ENCODE measurements at places on chromosomes 16 and 17.

- no peak for DNase-seq
Observed at GRCh38 chr16:57537581-57538234, 1.3 kb upstream of the CCDC102A start.

GRCh38 chr17:34613064-34614019 is 34.0 kb downstream of the TMEM132E start:
- no peak for DNase-seq

- no peak for DNase-seq
Observed at GRCh38 chr17:72514321-72514861, 393.6 kb downstream of the SOX9 start.

DNA sequence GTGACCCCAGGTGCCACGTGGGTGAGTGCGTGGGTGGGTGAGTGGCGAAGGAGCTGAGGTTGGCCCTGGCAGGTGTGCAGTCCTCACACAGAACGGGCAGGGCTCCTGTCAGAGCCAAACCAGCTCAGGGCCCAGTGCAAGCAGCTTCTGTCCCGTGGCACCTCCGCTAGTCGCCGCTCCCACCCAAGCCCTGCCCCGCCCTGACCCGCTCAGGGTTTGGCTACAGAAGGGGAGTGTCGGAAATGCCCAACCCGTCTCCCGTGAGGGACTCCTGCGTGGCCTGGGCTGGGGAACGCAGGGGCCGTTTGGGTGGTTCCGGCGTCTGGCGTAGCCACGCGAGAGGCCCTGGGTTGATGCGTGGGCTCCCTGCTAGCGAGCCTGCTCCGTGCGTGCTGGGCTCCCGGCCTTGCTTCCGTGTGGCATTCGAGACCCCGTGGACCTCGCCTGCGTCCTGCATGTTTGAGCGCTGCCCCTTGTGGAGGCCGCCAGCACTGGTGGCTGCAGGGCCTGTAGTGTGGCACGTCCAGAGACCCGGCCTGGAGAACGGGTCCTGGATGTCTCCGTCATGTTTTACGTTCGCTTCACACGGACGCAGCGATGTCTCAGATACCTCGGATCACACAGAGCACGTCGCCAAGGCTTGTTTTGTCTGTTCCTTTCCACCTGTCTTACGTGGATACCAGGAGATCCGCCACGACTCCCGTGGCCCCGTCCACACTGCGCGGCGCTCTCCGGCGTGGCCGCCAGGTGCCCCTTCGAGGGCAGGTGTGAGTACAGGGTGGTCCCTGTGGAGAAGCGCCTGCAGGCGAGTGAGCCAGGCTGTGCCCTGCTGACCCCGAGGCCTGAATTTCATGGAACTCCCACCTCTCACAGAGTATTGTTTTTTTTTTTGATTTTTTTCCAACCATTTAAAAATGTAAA is 10.2 kb downstream of the CAPN15 start:
- DNase-seq: no peak

DNA sequence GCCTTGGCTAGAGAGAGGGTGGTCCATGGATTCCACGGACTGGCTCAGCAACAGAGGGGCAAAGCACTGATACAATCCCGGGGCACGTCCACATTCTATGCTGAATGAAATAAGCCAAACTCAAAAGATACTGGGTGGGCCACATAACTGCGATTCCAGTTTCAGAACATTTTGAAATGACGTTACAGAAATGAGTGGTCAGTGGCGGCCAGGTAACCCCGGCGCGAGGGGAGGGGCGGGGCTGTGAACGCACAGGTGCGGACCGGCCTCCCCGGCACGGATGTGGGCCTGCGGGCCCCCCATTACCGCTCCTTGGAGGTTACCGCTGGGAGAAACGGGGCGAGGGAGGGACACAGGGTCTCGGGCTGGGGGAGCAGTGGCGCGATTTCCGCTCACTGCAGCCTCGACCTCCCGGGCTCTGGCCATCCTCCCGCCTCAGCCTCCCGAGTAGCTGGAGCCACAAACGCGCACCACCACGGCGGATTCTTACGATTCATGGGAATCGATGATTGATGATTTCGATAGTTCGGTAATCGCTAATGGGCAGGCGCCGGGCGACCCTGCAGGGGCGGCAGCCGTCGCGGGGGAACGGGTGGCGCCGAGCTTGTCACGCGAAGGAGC is 559 bp downstream of the MVD start:
- no peak for DNase-seq

GRCh38 chr17:59331929-59332748 is 684 bp downstream of the YPEL2 start:
- DNase-seq: no peak

DNA sequence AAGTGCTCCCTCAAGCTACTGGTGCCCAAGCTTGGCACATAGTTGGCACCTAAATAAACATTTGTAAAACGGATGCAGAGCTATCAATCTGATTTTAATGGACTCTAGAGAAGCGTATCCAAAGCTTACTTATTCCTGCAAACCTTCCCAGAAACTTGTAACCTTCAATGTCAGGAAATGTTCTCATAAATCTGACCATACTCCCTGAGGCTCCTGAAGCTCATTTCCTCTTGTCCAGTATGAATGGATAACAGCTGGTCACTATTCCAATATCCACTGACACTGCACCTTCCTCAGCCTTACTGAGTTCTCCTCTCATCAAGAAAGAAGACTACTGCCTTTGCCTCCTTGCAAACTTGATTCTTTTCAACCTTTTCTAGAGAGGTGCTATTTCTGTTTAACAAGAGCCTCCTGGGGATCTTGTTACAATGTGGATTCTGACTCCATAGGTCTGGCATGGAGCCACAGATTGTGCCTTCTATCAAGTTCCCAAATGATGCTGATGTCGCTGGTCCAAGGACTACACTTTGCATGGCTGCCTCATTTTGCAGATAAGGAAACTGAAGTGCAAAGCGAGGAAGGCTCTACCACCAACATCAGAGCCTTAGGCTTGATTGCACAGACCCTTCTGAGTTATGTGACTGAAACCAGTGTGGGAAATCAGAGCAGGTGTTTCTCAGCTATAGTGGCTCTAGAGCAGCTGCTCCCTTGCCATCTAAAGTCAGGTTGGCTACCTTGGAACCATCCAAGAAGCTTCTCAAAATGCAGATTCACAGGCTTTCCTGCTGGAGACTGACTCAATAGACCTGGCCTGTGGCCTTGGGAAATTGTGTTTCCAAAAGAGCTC is 377.8 kb downstream of the SOX9 start:
- no peak for DNase-seq

DNA sequence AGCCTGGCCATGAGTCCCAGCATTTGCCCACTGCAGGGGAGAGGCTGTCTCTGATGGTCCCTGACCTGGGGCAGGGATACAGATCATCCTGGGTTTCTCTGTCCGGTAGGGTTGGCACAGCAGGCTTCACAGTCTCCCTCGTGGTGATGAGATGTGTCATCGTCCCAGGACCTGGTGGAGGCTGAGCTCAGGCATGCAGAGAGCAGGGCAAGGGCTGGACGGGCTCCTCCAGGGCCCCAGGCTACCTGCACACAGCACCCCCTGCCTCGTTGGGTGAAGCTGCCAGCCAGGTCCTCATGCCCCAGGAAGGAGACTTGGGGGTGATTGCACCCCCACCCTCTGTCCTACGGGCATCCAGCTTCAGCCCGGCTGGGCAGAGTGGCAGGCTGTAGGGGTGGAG is 155.8 kb upstream of the GSE1 start:
- DNase-seq: no peak

DNA sequence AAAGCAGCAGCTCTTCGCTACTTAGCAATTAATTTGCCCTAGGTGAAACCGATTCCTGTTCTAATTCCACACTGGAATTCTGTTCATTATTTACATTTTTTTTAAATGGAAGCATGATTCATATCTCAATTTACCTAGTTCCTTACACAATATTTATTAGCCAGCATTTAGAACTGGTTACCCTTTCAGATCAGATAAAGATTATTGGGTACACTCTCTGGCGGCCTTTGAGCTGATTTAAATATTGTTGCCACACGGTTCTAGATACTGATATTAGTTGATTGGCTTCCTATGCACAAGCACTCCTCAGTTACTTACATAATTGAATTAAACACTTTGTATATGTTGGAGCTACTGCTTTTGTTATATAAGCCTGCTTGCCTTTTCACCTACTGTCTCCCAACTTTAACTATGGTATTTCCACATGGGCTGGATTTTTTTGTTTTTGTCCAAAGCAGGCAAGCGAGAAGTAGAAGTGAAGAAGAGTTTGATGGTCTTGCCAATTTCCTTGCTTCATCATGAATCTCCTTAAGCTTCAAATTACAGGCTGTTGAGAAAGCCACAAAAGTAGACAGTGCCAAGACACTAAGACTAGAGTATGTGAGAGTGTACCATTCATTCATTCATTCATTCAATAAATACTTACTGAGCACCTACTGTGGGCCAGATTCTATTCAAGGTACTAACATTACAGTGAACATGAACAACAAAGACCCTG is 3.9 kb upstream of the ALDH3A2 start:
- no peak for DNase-seq

DNA sequence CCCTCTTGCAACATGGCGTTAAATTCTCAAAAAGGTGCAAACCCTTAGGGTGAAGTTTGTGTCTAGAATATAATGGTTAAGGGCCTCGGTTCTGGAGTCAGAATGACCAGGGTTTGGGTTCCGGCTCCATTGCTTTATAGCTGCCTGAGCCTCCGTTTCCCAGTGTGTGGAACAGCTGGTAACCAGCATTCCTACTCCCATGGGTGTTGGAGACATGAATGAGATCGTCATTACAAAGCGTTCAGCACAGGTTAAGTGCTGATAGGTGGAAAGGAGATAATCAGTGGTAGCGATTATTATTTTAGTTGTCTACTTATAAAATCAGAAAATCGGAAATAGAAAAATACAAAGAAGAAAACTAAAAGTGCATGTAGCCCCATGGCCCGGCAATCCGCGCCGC is 23.5 kb upstream of the ZCCHC14 start:
- DNase-seq: no peak

DNA sequence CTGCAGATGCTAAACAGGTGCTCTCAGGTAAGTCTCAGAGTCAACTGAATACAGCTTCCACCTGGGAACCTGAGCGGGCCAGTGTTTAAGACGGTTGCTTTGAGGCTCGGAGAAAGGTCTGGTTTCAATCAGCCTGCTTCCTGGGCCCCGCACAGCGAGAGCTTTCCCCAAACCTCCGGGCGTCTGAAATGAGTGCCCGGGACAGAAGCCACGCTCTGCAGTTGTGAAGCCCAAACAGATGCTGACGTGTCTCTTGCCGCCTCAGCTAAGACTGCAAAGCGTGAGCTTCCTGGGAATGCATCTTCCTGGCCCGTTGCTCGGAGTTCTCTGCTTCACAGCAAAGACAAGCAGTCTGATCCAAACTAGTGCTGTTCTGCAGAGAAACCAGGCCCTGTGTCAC is 36.7 kb downstream of the PLXDC1 start:
- no peak for DNase-seq

DNA sequence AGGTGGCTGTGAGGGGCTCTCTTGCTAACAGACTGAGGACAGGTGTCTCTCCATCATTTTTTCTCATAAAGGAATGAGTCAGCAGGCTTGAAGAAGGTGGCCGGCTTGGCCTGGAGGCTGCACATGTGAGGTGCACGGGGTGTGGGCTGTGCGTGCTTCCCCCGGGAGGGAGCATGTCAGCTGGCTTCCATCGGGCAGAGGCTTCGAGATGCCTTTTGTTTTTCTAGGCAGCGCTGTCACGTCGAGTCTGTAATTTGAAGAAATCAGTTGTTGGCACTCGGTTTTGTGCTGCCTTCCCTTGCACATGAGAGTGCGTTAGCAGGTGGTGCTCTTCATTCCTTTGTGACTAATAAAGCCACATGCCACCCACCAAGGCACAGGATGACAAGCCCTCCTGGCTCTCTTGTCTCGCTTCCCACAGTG is 89.7 kb downstream of the NPIPB11 start:
- no peak for DNase-seq

GRCh38 chr16:6498858-6499257 is 833.8 kb upstream of the RBFOX1 start:
- DNase-seq: no peak

GRCh38 chr16:81932668-81933067 is 78.6 kb downstream of the SDR42E1 start:
- DNase-seq: no peak

GRCh38 chr16:24966031-24966430 is 49.1 kb downstream of the ARHGAP17 start:
- no peak for DNase-seq

- DNase-seq: no peak
Observed at GRCh38 chr16:82016263-82016662, 5.0 kb upstream of the SDR42E1 start.

DNA sequence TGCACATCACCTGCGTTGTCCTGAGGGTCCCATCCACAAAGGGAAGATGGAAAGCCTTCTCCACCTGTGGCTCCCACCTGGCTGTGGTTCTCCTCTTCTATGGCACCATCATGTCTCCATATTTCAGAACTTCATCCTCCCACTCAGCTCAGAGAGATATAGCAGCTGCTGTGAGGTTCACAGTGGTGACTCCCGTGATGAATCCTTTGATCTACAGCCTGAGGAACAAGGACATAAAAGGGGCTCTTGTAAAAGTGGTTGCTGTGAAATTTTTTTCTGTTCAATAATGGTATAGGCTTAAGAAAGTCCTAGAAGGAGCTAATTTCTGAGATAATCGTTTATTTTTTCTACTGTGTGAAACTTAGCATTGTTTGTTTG is 18.7 kb downstream of the ZNF200 start:
- DNase-seq: no peak

GRCh38 chr17:2719861-2720260 is 8.3 kb upstream of the CLUH start:
- DNase-seq: no peak

- DNase-seq: no peak
Observed at GRCh38 chr17:21066394-21066793, 23.6 kb upstream of the USP22 start.

DNA sequence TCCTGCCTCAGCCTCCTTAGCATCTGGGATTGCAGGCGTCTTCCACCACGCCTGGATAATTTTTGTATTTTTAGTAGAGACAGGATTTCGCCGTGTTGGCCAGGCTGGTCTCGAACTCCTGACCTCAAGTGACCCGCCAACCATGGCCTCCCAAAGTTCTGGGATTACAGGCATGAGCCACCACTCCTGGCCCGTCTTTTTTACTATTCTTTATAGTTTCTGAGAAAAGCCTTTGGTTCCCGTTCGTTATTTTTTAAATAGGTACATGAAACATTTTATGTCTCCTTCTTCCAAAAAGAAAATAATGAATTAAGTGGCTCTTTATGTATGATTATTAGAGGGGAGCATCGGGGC is 570 bp upstream of the BCO1 start:
- DNase-seq: no peak

DNA sequence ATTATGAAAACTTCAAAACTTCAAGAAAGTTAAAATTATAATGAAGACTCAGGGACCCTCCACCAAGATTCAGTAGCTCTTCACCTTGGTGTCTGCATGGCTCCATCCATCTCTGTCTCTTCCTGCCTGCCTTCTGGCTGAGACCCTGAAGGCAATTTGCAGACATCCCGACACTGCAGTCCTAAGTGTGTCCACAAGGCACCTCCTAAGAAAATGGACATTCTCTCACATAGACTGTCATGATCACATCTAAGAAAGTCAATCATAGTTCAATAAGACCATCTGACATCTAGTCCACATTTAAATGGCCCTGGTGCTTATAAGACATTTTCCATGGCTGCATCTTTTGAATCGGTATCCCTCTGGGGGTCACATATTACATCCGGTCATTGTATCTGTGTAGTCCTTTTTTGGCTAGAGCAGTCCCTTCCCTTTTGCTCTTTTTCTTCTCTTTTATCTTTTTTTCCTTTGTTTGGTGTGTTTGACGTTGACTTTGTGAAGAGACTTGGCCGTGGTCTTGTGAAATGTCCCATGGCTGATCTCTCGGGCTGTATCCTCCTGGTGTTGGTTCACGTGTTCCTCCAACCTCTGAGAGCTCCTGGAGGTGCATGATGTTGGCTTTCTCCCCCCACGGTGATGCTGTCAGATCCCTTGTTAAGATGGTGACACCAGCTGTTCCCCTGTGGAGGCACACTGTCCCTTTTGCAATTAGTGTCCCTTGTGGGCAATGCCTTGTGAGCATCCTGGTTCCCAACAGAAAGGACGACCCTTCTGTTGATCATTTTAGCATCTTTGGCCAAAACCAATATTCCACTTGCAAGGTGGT is 5.0 kb upstream of the TNFRSF13B start:
- no peak for DNase-seq
